ENCODE measurements at places on chromosomes 4 and X.
A peak's percentile ranks its signal among the peaks of the same experiment; 100 is the strongest.

GRCh38 chrX:45621376-45622041 lies 420.8 kb upstream of the DIPK2B start:
- DNase-seq: no peak

- no peak for DNase-seq
These were observed 15.9 kb downstream of the SPACA5 start for GRCh38 chrX:48022738-48023137.

- DNase-seq: peak; percentile 44
These were observed 13.5 kb downstream of the PRKX start for GRCh38 chrX:3699821-3700381.

GRCh38 chr4:184389978-184390900 lies 84.1 kb downstream of the IRF2 start:
- DNase-seq: no peak

DNA sequence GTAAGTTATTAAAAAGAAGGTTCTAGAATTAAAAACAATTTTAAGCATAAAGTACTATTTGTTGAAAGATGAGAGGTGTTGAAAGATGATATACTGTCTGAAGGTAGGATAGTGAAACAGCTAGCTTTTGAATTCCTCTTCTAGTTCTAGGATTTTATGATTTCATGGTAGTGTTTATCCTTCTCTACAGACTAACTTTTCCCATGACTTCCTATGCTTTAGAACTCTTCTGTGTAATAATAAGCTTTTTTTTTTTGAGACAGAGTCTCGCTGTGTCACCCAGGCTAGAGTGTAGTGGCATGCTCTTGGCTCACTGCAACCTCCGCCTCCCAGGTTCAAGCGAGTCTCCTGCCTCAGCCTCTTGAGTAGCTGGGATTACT lies 96.0 kb upstream of the NUDT6 start:
- no peak for DNase-seq

DNA sequence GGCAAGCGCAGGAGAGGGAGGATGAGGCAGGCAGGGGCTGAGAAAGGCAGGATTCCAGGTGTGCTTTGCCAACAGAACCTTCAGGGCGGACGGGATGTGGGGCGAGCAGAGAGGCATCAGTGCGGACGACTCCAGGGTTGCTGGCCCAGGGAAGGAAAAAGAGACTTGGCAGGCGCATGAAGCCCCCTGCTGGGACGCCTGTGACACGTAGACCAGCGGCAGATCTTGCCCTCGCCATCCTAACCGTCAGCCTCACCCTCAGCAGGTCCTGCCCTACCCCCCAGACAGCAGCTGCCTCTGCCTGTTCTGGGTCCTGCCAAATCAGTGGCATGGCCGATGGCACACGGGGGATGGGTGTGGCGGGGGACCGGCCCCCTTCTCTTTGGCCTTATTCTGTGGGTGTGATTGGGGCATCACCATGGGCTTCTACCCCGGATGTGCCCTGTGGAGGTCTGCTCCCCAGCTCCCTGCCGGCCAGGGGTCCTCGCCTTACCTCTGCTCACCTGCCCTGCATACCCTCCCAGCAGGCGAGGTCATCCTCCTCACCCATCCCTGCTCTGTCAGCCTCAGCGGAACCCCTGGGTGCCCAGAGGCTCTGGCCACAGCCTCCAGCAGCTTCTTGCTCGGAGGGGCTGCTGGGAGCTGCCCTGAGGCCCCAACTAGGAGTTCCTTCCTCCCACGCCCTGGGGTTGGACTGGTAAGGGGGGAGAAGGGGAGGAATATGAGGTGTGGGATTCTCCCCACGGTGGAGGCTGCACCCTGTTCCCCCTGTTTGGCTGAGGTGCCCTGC lies 2.9 kb upstream of the SH3BP2 start:
- DNase-seq: peak; percentile 12

- DNase-seq: no peak
These were observed 183.3 kb downstream of the DCLK2 start for GRCh38 chr4:150261571-150261970.

GRCh38 chr4:70183168-70183939 lies 12.2 kb upstream of the ODAM start:
- no peak for DNase-seq

GRCh38 chrX:136867096-136867491 lies 13.4 kb downstream of the RBMX start:
- DNase-seq: no peak

DNA sequence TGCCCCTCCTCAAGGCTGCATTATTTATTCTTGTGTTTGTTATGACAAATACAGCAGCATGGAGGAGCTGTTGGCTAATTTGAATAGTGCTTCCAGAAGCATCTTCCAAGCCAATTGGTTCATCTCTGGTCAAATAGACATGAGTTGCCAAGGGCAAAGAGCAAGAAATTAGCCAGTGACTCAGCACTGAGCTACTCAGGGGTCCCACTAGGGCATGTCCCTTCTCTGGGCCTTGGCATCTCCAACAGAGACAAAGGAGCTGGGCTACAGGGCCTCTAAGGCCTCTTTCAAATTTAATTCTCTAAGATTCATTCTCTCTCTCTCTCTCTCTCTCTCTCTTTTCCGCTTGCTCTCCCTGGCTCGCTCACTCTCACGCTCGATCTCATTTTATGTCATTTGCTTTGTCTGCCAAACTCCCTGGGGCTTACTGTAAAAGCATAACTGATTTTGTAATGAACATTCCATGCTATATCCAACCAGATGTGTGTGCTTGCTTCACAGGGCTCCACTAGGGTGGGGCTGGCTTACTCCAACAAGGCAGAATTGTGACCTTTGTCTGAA lies 86.7 kb upstream of the MAGEA4 start:
- no peak for DNase-seq

- peak; percentile 2 for DNase-seq
These were observed 138.3 kb downstream of the PDE5A start for GRCh38 chr4:119490335-119490734.

- peak; percentile 87 for DNase-seq
These were observed 45.8 kb upstream of the CLCN4 start for GRCh38 chrX:10110984-10111363.

- DNase-seq: no peak
These were observed 21.4 kb downstream of the MAOB start for GRCh38 chrX:43860646-43861370.

GRCh38 chr4:102335616-102336015 lies 9.7 kb downstream of the SLC39A8 start:
- no peak for DNase-seq

GRCh38 chr4:123345137-123345934 lies 51.3 kb upstream of the SPRY1 start:
- no peak for DNase-seq

GRCh38 chr4:87950493-87950892 lies 25.0 kb upstream of the SPP1 start:
- no peak for DNase-seq

GRCh38 chrX:135632353-135632752 lies 81.1 kb upstream of the CT45A1 start:
- DNase-seq: no peak

DNA sequence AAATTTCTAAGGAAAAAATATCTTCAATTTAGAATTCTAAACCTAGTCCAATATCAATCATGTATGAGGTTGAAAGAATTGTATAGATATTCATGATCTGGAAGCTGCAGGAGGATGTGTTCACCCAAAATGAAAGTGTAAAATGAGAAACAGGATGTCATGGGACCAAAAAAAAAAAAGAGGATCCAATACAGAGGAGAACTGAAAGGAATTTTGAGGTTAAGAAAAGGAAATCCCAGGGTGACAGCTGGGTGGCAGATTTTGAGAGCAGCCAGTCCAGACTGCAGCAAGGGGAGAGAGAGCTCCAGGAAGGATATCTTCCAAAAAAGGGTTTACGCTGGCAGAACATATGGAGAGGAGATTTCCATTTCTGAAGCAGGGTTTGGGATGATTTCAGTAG lies 38.9 kb downstream of the TLR10 start:
- peak; percentile 42 for DNase-seq

DNA sequence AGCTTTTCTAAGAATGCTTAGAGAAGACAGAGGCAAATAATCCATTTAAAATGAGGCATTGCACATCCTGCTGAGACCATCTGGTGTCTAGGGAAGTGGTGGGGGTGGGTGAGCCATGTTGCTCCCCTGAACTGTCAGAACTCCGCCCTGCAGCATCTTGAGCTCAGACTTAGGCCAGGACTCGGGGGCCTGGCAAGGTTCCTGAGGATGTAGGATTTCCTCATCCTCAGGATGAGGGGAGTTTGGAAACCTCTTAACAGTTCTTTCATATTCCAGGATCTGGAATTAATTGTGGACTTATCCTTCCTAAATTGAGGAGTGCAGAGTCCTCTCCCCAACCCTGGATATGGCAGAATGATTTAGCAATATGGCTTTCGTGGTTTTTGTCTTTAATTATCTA lies 6.6 kb downstream of the TLL1 start:
- no peak for DNase-seq

DNA sequence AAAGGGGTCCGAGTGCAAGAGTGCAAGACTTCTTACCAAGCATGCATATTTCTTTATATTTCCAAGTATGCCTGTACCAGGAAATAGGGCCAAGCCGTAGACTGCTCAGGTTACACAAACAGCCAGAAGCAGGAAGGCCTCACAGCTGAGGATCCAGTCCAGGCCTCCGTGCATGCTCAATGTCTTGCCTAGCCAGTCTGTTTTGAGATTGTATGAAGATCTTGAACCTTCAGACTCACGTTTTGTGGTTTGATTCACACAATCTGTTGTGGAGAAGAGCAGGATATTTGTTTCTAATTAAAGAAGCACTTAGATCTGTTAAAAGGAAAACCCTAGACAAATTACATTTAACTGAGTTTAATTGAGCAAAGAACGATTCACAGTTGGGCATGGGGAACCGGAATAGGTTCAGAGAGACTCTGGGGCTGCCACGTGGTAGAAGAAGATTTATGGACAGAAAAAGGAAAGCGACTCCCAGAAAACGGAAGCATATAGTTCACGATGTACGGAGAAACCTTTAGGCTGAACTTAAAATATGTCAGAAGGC lies 1.2 kb downstream of the MGST2 start:
- DNase-seq: no peak

DNA sequence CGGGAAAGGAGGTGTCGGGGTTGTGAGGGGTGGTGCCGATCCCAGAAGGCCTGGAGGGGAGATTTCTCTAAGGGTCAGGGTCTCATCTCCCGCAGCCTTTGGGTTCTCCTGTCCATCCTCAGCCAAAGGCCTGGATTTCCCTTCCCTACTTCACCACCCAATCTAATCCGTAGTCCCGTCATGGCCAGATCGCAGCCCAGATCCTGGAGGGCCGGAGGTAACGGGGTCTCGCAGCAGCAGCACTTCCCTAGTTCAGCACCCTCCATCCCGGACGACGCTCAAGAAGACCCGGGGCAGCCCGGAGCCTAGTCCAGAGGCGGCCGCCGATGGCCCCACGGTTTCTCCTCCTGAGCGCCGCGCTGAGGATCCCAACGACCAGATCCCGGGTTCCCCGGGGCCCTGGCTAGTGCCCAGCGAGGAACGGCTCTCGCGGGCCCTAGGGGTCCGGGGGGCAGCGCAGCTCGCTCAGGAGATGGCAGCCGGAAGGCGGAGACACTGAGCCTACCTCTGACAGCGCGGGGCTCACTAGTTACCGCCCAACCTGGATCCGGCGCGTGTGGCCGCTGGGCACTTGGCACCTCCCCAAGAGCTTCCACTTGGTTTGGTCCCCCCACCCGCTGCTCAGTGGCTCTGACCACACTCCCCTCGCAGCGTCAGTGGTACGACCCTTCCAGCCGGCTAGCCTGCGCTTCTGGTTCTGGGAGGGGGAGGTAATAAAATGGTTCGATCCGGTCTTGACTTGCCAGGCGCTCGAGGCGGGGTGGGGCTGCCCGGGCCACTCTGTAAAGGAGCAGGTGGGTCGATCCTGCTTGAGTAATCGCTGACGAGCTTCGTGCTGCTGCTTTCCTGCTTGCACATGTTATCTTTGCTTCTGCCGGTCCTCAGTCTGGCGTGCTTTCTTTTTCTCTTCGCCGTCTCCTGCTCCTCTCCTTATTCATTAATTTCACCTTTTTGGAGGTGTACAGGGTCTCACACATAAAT lies 3.6 kb downstream of the MAGIX start:
- peak; percentile 86 for DNase-seq

GRCh38 chrX:29477878-29478277 lies 737.5 kb upstream of the MAGEB2 start:
- no peak for DNase-seq

DNA sequence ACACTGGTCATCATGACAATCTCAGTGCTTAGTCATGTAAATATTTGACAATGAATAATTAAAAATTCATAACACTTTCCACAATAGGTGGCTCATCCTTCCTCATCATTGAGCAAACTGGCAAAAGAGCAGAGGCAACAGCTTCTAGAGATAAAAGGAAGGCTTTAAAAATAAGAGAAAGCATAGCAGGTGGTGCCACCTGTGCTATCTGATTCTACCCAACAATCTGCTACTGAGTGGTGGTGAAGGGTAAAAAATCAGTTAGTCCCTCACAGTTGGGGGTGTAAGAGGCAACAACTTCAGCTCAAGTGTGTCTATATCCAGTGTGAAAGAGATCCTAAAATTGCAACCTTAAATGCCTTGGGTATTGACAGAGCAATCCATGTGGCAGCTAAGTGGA lies 280.1 kb upstream of the PPARGC1A start:
- DNase-seq: no peak

DNA sequence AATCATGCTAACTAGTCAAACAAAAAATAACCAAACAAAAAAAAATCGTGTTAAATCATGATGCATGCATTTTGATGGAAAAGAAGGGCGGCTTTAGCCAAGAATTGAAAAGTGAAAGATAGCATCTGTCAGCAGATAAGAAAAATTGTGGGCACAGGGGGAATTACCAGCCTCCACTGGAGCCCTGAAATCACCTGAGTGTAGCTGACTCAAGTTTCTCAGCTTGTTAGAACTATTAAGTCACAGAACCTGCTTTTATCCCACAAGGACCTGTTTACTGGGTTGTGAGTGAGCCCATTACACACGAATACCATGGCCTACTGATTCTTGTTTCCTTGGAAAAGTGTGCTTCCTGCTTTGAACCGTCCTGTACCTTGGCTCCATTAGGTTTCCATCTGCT lies 85.2 kb downstream of the COX18 start:
- DNase-seq: no peak

DNA sequence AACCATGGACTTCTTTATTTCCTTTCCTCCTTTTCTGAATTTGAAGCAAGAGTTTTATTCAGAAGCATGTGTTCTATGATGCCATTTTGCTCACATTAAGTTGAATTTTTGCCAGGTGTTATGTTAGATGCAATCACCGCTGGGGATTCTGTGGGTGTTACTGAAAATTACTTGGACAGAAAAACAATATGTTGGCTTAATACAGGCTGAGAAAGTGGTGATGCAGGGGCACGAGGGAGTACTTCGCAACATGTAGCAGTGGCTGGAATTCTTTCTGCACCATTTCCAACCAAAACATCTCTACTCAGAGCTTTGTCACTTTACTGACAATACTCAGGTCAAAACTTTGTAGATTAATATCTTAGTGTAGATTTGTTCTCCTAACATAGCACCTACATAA lies 109.2 kb upstream of the PCDH18 start:
- DNase-seq: no peak

DNA sequence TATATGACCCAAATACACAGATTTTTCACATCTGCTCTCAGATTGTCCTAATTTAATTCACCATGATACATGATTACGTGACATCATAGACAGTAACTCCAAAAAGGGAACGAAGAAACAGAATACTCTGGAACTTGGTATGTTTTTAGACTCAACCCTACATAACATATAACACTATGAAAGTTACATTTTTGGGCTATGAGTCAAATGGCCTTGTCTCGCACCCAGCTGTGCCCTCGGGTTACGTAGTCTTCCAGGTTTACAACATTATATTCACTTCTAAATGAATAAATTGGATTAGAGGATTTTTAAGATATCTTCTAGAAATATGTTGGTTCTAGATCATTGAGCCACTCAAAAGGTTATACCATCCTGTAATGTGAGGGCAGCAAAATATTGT lies 2089.6 kb upstream of the TENM3 start:
- DNase-seq: no peak

GRCh38 chrX:53412446-53412845 lies 10.0 kb downstream of the SMC1A start:
- no peak for DNase-seq

Measured in B cell (primary cell).